ENCODE measurements at places on chromosomes 16 and 17.

DNA sequence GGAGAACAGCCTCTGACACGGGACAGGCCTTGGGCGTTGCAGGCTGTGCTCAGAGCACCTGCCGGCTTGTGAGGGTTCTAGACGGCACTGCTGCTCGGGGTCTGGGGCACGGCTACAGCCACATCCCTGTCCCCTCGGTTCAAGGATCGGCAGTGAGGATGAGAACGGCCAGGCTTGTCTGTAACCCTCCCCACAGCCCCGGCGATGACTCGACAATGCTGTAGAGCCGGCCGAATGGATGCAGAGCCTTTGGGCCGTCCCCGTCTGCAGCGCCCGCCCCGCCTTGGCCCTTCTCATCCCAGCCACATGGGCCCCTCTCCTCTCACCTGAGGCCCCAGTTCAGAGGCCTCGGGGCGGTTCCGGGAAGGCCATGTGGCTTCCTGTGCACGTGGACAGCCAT is 49.0 kb upstream of the METRNL start:
- DNase-seq, result no peak

GRCh38 chr17:37490638-37491614 is 1.2 kb downstream of the DUSP14 start:
- DNase-seq, result no peak

- no peak for DNase-seq
Measured at GRCh38 chr17:5238333-5238732, 3.7 kb upstream of the SCIMP start.

- DNase-seq, result no peak
Measured at GRCh38 chr16:19926449-19927390, 42.1 kb upstream of the GPRC5B start.

DNA sequence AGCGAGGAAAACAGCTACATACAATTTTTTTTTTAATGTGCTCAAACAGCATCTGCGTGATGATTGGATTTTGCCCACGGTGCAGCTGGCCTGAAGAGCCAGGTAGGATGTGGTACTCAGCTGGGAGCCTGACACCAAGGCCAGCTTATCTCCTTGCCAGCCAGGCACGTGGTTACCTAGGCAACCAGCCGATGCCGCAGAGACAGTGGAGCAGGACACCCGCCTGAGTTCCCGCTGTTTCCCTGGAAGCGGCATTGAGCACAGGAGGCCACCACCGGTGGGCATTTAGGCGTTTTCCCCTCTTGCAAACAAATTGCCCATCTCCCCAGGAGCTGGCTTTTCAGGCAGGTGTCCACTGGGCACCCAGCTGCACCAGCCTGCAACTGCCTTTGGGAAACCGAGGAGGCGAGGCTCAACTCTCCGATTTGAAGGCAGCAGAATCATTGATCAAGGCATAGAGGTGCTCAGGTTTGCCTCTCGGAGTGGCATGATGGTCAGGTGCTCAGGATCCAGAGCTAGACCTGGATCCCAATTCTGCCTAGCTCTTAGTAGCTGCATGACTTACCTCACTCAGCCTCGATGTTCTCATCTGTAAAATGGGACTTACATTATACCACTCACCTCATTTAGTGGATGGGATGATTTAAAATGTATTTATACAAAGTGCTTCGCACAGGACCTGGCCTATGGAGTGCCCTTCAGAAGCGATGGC is 137.5 kb upstream of the PLCG2 start:
- no peak for DNase-seq

Data from activated CD4-positive, alpha-beta T cell treated with anti-CD3 and anti-CD28 coated beads, Interleukin-2, amount 50 U/mL, for 1 hour (primary cell).